ENCODE measurements at places on chromosomes 7 and 10.

DNA sequence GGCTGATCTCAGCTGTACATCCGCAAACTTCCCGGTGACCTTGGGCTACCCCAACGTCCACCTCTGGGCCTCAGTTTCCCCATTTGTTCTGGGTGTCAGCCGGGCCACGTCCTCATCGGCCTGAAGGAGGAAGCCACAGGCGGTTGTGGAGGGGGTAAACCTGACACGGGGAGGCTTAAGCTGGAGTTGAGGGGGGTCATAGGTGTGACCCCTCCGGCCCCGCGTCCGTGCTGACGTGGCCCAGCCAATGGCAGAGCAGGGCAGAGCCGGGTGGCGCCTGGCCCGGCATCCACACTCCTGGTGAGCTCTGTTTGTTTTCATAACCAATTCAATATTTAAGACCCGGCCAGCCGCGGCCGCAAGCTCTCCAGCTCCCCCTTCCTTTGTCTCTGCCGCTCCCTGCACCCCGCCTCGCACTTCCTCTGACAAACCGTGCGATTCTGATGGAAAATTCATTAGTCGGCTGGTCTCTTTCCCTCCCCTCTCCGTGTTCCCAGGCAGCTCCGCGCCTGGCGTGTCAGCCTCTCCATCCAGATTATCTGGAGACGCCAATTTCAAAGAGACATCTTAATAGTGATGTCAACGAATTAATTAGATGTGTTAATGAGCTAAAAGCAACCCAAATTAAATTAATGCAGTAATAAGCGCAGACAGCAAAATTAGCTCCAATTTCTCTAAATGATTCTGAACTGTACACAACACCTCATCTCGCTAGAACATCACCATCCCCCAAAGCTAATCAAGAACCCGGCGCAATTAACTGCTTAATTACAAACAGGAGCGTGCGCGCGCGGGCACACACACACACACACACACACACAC is 55.4 kb downstream of the MICALL2 start:
- DNase-seq, result no peak

- DNase-seq, result no peak
These were observed at the start of gene SEC31B for GRCh38 chr10:100519311-100520051. Gene SEC31B, minus strand, starts transcription at chr10:100519861. Its CDS starts 2,909 bp downstream, at chr10:100516952.

DNA sequence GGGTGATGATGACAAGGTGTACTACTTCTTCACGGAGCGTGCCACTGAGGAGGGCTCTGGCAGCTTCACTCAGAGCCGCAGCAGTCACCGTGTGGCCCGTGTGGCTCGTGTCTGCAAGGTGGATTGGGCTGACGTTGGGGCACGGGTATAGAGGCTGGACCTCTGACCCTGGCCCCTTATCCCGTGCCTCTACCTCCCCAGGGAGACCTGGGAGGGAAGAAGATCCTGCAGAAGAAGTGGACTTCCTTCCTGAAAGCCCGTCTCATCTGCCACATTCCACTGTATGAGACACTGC is 8.4 kb downstream of the MRPL43 start:
- no peak for DNase-seq

- no peak for DNase-seq
These were observed 8.0 kb upstream of the CSTF2T start for GRCh38 chr10:51707392-51707791.

GRCh38 chr10:4183761-4184261 is 398.8 kb upstream of the KLF6 start:
- DNase-seq, result no peak

DNA sequence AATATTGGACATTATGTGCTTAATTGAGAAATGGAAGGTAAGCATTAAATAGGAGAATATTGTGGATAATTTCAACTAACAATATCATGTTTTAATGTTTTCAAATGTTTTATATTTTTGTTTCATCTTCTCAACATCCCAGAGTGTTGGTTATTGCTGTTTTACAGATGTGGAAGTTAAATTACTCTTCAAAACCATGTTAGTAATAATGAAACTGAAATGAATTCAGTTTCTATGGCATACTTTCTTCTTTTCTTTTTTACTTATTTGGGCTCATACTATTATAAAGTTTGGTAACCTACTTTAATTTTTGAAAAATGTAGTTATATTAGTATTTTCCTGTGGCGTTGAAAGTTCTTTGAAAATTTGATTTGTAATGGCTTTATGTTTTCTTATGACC is 4.2 kb downstream of the GLRX3 start:
- DNase-seq, result no peak

- no peak for DNase-seq
These were observed 36.1 kb downstream of the GRK5 start for GRCh38 chr10:119243488-119243887.

GRCh38 chr7:135428011-135428410 is 81.9 kb downstream of the CNOT4 start:
- no peak for DNase-seq

DNA sequence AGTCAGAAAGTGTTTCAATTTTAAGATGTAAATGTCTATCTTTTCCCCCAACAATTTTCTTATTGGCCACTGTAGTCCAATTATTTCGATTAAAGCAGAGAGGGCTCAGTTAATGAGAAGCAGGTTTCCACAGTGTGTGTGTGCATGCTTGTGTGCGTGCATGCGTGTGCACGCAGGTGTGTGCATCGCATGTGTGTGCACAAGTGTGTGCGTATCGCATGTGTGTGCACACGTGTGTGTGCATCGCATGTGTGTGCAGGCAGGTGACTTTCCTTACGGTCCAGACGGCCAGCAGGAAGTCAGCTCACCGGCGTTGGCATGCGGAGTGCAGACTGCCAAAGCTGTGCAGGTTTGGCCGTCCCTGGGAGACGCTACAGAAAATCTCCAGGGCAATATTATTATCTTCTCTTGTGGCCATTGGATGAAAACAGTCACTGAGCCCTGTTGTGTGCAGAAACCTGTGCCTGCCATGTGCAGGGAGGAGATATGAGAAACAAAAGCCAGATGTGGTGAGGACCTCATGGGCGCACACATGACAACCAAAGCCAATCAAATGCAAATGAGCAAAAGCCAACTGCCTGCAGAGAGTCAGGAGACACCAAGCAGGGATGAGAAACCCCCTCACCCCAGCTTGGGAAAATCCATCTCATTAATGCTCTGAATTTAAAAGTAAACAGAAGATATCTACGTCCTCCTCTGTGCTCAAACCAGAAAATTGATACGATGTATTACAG is 70.4 kb downstream of the C10orf90 start:
- DNase-seq, result no peak

GRCh38 chr10:20616056-20616671 is 280.9 kb downstream of the NEBL start:
- DNase-seq, result no peak

- DNase-seq, result no peak
These were observed 29.9 kb upstream of the HNRNPH3 start for GRCh38 chr10:68301790-68302502.

GRCh38 chr10:121540732-121541395 is 57.4 kb downstream of the FGFR2 start:
- DNase-seq, result no peak

DNA sequence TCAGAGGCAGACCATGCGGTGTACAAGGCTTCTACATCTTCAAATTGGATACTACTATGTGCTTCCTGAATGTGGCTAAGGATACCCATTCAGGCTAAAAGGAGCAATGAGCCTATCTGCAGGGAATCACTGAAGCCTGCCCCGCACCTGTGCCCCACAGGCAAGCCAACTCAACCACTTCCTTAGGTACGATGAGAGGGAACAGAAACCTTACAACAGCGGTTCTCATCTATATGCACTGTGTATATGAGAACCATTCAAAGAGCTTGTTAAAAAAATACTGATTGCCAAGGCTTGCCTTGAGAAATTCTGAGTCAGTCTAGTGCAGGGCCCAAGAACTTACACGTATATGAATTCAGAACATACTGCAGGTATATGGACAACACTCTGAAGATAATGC is 679.6 kb downstream of the PARD3 start:
- DNase-seq, result no peak

DNA sequence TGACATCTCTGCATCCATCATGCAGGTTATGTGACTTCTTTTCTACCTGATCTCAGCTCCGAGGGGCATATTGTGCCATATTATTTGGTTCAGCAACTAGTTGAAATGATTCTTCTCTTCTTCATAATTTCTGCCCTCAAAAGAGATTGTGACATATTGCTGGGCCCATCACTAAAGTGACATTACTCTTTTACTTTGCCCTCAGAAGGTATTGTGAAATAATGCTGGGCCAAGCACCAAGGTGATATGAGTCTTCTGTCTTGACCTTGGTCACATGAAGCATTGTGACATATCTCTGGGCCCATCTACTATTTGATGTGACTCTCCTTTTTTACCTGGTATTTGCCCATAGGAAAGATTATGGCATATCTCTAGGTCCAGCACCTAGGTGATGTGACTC is 33.9 kb upstream of the ZNF107 start:
- no peak for DNase-seq

DNA sequence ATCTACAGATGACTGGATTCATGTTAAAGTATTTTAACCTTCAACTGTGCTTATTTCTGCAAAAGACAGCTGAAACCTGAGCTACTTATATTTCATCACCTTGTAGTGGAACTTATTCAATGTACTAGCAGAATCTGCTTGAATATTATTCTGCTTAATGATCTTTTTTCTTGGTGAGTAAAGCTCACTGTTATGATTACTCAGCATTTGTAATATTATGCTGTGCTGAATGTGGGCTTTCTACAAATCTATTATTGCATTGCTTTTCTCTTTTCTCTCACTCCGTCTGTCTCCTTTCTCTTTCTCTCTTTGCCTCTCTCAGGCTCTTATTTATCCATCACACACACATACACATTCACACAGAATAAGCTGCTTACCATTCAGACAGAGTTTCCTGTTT is 98.7 kb upstream of the TMEM196 start:
- DNase-seq, result no peak

DNA sequence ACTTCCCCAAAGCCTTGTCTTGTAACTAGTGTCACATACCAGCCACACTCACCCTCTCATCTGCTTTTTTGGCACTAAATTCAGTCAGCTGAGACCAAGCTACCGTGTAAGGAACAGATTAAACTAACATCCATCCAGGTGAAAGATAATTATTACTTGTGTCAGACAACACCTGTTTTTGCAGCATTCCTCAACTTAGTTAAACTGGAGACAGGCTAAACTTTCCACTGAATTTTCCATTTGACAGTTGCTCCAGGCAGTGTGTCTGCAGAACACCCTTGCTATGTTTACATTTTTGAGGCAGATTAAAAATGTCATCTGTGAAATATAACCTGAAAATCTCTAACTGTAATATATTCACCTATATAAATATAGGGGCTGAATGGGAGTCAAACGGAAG is 73.6 kb downstream of the CYP26A1 start:
- no peak for DNase-seq

DNA sequence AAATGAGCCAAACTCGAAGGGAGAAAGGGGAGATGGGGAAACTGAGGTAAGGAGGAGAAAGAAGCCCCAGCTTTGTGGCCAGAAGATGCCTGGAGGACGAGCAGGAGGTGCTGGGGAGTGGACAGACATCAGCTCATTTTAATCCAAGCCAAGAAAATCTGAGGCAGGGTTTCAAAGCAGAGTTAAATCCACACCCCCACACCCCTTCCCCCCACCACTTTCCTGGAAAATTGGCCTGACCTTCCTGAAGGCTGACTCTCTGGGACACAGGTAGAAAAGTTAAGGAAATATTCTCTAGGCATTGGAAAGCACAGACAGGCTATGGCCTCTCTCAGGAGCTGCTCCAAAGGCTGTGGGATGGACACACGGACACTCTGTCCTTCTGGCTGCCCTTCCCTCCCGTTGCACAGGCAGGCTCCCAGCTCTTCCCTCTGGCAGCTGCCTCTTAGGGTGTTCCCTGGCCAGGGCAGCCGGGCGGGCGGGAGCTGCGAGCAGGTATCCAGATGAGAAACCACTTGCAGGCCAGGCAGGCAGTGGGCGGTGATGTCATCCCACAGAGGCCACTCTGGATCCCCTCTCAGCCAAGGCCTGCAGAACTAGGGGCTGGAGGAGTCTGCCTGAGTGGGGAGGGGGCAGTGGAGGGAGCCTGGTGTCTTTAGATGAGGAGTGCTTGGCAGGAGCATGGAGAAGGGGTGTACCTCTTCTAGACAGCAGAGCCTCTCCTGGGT is 171.8 kb downstream of the NEURL1 start:
- DNase-seq, result no peak

DNA sequence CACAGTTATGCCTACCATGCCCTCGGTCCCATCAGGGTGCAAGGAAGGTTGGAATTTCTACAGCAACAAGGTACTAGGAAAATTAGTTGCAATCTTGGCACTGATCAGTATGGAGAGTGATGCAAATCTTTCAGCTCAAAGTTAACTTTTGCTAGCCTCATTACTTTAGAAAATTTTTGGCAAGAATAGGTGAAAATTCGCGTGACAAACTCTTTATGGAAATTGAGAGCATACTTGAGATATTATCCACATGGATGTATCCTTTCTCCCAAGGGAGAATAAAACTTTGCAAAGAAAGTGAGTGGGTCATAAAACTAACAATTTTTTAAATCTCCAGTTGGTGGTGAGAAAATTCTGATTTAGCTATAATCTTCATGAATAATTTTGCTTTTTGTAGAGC is 71.1 kb upstream of the SLC39A12 start:
- no peak for DNase-seq

DNA sequence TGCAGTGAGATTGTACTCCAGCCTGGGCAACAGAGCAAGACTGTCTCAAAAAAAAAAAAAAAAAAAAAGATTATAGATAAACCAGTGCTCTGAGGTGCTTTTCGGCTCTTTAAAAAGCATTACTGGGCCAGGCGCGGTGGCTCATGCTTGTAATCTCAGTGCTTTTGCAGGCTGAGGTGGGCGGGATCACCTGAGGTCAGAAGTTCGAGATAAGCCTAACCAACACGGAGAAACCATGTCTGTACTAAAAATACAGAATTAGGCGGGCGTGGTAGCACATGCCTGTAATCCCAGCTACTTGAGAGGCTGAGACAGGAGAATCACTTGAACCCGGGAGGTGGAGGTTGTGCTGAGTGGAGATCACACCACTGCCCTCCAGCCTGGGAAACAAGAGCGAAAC is 6.6 kb upstream of the HNRNPF start:
- no peak for DNase-seq

DNA sequence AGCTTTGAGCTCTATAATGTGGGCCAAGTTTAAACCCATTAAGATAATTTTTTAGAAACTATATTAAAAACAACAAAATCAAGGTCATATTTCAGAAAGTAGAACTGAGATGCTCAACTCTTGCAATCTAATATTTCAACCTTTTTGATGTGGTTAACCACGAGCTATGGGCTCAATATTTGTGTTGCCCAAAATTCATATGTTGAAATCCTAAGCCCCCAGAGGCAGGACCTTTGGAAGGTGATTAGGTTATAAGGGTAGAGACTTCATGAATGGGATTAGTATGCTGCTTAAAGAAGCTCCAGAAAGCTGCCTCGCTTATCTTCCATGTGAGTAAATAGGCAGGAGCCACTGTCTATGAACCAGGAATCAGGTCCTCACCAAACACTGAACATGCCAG is 284.4 kb downstream of the CRPPA start:
- DNase-seq, result no peak

DNA sequence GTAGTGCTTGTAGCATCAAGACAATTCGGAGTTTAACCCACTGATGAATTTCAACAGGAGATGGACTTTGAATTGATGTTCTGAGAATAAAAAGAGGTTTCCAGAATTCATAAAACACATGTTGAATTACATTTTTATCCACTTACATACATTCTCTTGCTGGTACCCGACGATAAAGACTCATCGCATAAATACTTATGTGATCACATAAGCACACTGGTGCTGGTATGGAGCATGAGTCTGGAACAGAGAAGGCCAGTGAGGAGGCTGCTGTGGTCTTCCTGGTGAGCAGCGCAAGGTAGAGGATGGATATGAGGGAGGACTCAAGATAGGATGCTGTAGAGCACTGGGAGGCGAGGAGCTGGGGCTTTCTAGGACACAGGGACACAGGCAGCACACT is 109.0 kb downstream of the RNF216 start:
- DNase-seq, result no peak

GRCh38 chr10:86319676-86320075 is 46.9 kb downstream of the GRID1 start:
- no peak for DNase-seq

All from activated T-cell treated with anti-CD3 and anti-CD28 coated beads for 1 hour (primary cell).